ENCODE measurements at places on chromosomes 6 and 20.

- no peak for DNase-seq
Measured at GRCh38 chr6:169075915-169076654, 177.6 kb downstream of the THBS2 start.

DNA sequence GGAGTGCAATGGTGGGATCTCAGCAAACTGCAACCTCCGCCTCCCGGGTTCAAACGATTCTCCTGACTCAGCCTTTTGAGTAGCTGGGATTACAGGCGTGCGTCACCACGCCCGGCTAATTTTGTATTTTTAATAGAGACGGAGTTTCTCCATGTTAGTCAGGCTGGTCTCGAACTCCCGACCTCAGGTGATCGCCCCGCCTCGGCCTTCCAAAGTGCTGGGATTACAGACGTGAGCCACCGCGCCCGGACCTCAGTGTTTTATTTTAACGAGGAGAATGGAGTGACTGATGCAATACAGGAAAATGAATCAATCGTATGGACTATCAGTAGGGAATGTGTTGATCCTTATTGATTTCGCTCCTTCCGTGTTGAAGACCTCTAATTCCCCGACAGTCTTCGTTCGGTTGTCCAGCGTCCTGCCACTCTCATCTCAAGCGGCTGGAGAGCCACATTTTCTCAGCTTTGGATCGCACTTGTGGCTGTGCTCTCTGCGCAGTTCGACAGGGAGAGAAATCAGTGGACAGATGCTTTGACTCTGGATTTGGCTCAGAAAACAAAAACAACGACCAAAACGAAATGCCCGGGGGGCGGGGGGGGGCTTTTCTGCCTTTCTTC is 166.2 kb downstream of the TRIM27 start:
- no peak for DNase-seq

DNA sequence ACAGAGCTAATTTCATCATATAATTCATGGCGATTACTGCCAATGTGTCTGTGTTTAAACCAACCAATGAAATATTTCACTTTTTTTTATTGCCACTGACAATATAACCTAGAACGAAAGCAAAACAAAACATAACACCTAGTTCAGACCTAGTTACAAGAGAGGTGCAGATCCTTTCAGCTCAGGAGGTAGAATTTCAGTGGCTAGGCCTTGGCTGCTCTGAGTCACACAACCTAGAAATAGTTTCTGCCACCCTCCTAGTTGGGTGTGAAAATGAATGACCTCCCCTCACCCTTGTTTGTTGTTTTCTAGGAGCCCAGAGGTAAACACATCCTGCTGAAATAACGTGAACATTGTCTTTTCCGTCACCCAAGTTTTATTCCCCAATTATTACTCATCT is 356.3 kb downstream of the HTR1B start:
- DNase-seq: no peak

GRCh38 chr6:95545226-95545625 is 32.1 kb upstream of the MANEA start:
- no peak for DNase-seq

- DNase-seq: no peak
Measured at GRCh38 chr20:16261733-16262273, 311.4 kb downstream of the KIF16B start.

DNA sequence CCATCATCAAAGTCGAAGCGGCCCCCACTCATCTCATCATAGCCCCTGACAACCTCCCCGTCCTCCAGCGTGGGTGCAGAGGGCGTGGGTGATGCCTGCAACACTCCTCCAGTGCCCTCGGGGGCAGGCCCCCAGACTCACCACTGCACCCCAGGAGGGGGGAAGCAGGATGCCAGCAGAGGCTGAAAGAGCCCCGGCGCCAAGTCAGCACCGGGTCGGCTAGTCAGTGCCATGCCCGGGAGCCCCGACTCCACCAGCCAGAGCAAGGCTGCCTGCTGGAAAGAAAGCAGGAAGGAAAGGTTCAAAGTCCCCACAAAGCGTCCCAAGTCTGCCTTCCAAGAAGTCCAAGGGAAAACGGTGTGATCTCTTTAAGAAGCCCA is 324 bp downstream of the JPH2 start:
- DNase-seq: no peak
